Sigmoid colon (tissue), 7 donors: ENCODE measurements at places on chromosomes 2 and 18. TPM values are rescaled to one million over a fixed set of nuclear protein-coding genes. Genes with fewer than 3 reads are reported as not detected.

DNA sequence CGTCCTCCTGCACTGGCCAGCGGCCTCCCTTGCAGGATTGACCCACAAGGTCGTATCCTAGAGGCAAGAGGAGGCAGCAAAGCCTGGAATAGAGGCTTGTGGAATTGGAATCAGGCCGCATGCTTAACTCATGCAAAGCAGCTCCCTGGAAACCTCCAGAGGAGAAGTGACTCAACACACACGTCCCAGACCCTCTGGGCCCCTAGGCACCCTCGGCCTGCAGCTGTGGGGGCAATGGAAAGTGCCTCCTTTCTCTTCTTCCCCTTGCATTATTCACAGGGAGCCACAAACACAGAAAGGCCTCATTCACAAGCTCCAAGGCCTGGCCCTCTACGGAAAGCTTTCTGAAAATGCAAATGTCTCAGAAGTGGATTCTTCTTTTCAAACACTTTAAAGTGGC is 19.6 kb downstream of the SPATA3 start:
- no peak for DNase-seq

DNA sequence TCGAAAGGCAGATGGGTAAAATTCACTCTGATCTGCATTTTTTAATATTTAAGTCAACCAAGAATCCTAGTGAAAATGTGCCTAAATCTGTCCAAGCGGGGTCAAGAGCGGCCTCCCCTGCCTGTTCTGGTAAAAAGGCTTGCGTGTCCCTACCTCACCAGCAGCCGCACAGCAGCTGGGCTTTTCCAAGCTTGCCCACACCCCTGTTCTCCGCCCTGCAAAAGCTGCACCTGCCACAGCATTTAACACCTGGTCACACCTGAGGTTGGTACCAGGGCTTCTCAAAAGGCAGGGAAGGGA is 25.8 kb upstream of the TMEM182 start:
- DNase-seq = no peak

GRCh38 chr2:235637896-235638295 is 144.1 kb downstream of the AGAP1 start:
- DNase-seq = no peak

- DNase-seq = no peak
Measured at GRCh38 chr18:39960550-39960949, 1994.5 kb upstream of the PIK3C3 start.

GRCh38 chr2:150376553-150377335 is 110.7 kb downstream of the RND3 start:
- no peak for DNase-seq

- DNase-seq = no peak
Measured at GRCh38 chr2:168626096-168626495, 170.0 kb downstream of the CERS6 start.

RMDN2 gene
- 15.6 TPM for polyA plus RNA-seq

COX5B gene
- 842 TPM for polyA plus RNA-seq
